Activated CD4-positive, alpha-beta T cell treated with anti-CD3 and anti-CD28 coated beads, Interleukin-2, amount 50 U/mL, for 24 hours (primary cell): ENCODE measurements at places on chromosomes 6 and 20.

DNA sequence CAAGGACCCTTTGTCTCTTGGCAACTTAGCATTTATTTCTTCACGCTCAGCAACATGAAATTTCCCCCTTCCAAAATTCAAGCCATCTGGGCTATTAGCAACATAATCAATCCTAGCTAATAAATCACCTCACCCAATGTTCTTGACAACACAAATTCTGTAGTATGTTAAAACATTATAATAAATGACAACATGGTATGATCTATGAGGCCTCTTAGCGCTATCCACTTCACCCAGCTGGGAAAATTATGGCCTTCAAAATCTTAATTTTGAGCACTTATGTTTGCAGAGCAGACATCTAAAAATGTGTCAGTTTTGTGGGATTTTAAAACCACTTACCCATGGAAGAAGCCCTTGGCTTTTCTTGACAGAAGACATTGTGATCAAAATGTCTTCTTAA, 181.9 kb downstream of the HDGFL1 start:
- no peak for DNase-seq

GRCh38 chr6:127015858-127016257, 102.6 kb upstream of the RSPO3 start:
- DNase-seq, result no peak

DNA sequence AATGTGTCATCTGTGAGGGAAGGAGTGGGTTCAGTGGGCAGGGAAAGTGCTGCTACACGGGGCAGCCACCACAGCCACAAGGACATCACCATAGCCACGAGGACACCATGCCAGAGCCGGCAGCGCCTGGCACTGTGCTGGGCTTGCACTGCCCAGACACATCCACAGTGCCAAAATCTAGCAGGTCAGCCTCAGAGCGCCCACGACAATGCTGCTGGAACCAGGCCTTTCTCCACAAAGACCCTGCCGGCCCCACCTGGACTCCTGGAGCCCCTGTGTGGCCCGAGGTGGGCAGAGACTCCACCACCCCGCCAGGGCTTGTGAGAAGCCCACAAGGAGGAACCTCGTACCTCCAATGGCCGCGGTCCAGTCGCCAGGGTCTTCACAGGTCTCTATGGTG, 18.6 kb upstream of the HELZ2 start:
- DNase-seq, result no peak

DNA sequence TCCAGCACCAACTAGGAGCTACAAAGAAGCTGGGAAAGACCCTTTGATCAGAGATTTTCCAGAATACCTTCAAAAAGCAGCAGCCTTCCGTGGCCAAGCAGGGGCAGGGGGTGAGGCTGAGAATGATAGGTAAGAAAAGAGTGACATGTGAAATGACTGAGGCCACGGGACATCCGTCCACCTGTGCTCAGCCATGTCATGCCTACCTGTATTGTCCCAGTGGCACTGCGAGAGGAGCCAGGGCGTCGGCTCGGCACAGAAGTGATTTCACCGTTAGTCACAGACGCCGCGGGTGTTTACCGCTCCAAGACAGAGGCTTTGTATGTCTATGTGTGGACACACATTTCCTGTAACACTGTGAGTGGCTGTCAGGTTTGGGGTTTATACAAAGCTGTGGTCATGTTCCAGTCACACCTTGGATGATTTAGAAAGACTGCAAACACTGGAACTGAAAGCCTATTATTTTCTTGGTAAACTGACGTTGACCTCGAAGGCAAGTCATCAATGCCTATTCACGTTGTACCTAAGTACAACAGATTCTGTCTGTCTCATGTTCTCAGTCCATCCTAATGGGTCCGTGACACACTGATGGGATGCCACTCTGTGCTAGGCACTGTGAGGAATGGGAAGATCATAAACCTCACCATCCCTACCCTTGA, 32.1 kb upstream of the JAG1 start:
- no peak for DNase-seq

- no peak for DNase-seq
Observed at GRCh38 chr6:107116328-107116892, 1.1 kb upstream of the BEND3 start.
